Amygdala (tissue), 56 donors: ENCODE measurements at places on chromosomes 4 and X.

DNA sequence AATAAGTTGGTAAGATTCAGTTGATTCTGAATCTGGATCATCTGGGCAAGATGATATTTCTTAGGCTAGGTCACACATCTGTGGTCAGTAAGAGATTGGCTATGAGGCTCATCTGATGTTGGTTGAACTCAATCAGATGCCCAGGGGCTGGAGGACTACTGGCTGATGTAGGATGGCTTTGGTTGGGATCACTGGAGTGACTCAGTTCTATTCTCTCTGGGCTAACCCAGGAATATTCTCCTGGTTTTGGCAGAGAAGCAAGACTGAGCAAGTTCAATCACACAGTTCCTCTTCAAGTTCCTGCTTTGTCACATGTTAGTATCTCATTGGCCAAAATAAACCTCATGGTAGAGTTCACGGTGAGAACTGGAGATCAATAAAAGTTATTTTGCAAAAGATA, 902.3 kb upstream of the SLIT2 start:
- no peak for DNase-seq

DNA sequence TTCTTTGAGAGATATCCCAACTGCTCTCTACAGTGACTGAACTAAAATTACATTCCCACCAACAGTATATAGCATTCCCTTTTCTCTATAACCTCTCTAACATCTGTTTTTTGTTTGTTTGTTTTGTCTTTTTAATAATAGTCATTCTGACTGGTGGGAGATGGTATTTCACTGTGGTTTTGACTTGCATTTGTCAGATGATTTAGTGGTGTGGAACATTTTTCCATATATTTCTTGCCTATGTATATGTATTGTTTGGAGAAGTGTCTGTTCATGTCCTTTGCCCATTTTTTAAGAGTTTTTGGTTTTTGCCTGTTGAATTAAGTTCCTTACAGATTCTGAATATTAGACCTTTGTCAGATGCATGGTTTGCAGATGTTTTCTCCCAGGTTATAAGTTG, 9.0 kb downstream of the USO1 start:
- no peak for DNase-seq

DNA sequence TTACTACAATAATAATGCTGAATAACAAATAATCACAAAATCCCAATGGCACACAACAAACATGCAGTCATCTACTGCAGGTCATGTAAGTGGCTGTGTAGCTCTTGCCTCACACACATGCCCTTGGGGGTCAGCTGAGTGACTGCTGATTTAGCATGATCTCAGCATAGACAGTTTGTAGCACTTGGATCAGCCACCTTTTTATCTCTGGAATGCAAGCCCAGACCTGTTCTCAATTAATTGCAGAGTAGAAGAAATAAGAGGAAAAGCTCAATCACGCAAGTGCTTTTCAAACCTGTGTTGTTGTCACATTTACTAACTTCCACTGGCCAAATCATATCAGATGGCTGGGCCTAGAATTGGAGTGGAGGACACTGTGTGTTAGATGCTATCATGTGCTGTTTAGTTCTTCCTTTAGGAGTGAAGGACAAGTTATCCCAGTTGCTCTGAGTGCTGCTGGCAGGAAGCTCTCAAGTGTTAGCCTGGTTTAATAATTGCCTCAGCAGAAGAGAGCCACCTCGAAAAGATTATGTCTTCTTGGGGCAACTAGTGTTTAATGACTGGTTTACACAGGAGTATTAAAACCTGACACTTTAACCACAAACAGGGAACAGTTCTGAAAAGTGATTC, 128.3 kb upstream of the EPHA5 start:
- DNase-seq, result no peak

- DNase-seq, result no peak
Measured at GRCh38 chr4:40991908-40992307, 222.4 kb downstream of the APBB2 start.
